ENCODE measurements at places on chromosomes 12 and 14. TPM values are rescaled to one million over a fixed set of nuclear protein-coding genes. Genes with fewer than 3 reads are reported as not detected.

Gene GEMIN2
- 27.2 TPM for total RNA-seq

Gene POMT2
- total RNA-seq: 18.1 TPM

Gene MED6
- 47.9 TPM for total RNA-seq

Gene SLC15A5
- not detected for total RNA-seq

Gene STYK1
- total RNA-seq: 1.6 TPM

Gene TAS2R7
- total RNA-seq: not detected

Gene LBHD2
- total RNA-seq: not detected

Gene PPP2R3C
- total RNA-seq: 66.5 TPM

Gene MIPOL1
- 0.46 TPM for total RNA-seq

Gene KRT81
- total RNA-seq: not detected

Gene RPL6
- total RNA-seq: 1,400 TPM

Gene SPATA7
- 5.3 TPM for total RNA-seq

Gene CKB
- 7.0 TPM for total RNA-seq

Gene TAS2R43
- total RNA-seq: 0.48 TPM

Gene NGB
- not detected for total RNA-seq

Gene FOXG1
- total RNA-seq: not detected

Gene RXYLT1
- total RNA-seq: 15.0 TPM

Gene ACSS3
- not detected for total RNA-seq

Gene MANSC1
- 1.5 TPM for total RNA-seq

Gene PLEKHG7
- not detected for total RNA-seq

Gene PROX2
- 0.23 TPM for total RNA-seq

Gene RNASE3
- not detected for total RNA-seq
